ENCODE measurements at places on chromosomes 5 and 9. TPM values are rescaled to one million over a fixed set of nuclear protein-coding genes. Genes with fewer than 3 reads are reported as not detected.

- H3K4me3 ChIP-seq: peak within 1 kb of the TSS; percentile 53
- no peaks in the 10 kb centered on the region for H3K36me3 ChIP-seq
- H3K27me3 ChIP-seq: no peaks in the 10 kb centered on the region
- peak within 1 kb of the TSS; percentile 32 for H3K27ac ChIP-seq
- H3K4me1 ChIP-seq: peaks cover 17% of the 10 kb centered on the region
- no peak for DNase-seq
Observed at GRCh38 chr9:137027369-137028262, at the start of gene ABCA2. TSS of gene ABCA2 (minus strand) at chr9:137028237. CDS start at chr9:137028140, 97 bp downstream.

KLF9 gene
- total RNA-seq: 28.8 TPM

TOMM5 gene
- total RNA-seq: 22.8 TPM

MEIKIN gene
- not detected for total RNA-seq

DNA sequence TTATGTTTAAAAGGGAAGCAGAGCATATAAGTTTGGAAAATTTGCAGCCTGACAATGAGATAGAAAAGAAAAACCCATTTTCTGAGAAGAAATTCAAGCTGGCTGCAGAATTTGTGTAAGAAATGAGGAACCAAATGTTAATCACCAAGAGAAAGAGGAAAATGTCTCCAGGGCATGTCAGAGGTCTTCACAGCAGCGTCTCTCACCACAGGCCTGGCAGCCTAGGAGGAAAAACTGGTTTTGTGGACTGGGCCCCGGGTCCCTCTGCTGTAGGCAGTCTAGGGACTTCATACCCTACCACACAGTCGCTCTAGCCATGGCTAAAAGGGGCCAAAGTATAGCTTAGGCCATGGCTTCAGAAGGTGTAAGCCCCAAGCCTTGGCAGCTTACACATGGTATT is 32.1 kb upstream of the HSD17B4 start:
- no peak overlapping the region for H3K4me3 ChIP-seq
- H3K36me3 ChIP-seq: no peaks in the 10 kb centered on the region
- H3K4me1 ChIP-seq: no peaks in the 10 kb centered on the region
- no peak for DNase-seq

DNA sequence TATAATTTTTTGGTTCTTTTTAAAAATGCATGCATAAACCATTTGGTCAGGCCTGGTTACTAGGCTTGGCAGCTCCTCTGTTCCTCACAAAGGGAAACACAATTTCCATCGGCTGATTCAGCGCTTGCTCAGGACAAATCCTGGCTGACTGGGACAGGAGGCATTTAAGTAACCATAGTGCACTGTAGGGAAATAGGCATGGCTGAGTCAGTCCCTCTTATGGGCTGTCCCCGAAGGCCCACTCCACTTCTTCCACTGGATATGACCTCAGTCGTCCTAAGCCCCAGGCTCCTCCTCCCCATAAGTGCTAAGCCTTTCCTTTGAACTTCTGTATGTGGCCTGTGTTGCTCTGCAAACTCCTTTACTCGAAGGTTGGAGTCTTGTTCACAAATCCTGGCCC is 71.2 kb upstream of the GLIS3 start:
- no peak overlapping the region for H3K27ac ChIP-seq
- no peak overlapping the region for H3K4me3 ChIP-seq
- no peaks in the 10 kb centered on the region for H3K27me3 ChIP-seq
- no peak for DNase-seq
- H3K36me3 ChIP-seq: no peaks in the 10 kb centered on the region
- H3K4me1 ChIP-seq: no peaks in the 10 kb centered on the region

GHR gene
- 1.5 TPM for total RNA-seq

IL13 gene
- not detected for total RNA-seq

- no peaks in the 10 kb centered on the region for H3K36me3 ChIP-seq
- H3K4me1 ChIP-seq: peaks cover 8% of the 10 kb centered on the region
- peak overlapping the region; percentile 87 for H3K4me3 ChIP-seq
Observed at GRCh38 chr9:124940521-124940893, 376 bp downstream of the GOLGA1 start.

GRCh38 chr9:108672475-108673190 is 183.2 kb downstream of the ACTL7B start:
- H3K4me1 ChIP-seq: no peaks in the 10 kb centered on the region
- H3K27ac ChIP-seq: no peak overlapping the region
- H3K27me3 ChIP-seq: no peaks in the 10 kb centered on the region
- H3K36me3 ChIP-seq: no peaks in the 10 kb centered on the region

DNA sequence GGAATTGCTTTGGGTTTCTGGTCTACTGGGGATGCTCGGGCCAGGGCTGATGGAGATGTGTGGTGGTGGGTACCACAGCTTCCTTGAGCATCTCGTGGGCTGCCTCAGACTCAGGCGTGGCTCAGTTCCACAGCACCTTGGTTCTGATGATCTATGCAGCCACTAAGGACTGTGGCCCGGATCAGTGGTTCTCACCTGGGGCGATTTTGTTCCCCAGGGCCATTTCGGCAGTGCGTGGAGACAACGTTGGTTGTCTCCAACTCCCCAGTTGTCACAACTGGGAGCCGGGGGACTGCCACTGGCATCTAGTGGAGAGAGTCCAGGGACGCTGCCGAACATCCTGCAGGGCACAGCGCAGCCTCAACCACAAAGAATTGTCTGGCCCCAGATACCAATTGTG is 47.7 kb downstream of the FGF18 start:
- no peak overlapping the region for H3K4me3 ChIP-seq
- DNase-seq: no peak
- no peaks in the 10 kb centered on the region for H3K4me1 ChIP-seq
- H3K27me3 ChIP-seq: no peaks in the 10 kb centered on the region
- H3K36me3 ChIP-seq: no peaks in the 10 kb centered on the region

DNA sequence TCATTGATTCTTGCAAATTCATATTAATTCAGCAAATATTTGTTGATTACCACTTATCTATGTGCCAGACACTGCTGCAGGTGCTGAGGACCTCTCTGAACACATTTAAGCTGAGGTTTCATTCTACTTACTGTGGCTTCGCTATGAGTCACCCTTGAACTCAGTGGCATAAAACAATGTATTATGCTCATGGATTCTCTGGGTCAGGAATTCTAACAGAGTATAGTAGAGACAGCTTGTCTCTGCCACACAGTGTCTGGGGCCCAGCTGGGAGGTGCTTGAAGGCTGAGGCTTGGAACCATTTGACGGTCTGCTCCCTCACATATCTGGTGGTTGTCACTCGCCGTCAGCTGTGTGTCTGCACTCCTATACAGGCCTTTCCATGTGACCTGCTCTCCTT is 124.3 kb upstream of the NR3C1 start:
- H3K36me3 ChIP-seq: no peaks in the 10 kb centered on the region
- H3K4me1 ChIP-seq: peaks cover 6% of the 10 kb centered on the region
- no peak overlapping the region for H3K27ac ChIP-seq
